ENCODE measurements at places on chromosomes 12 and 14.

DNA sequence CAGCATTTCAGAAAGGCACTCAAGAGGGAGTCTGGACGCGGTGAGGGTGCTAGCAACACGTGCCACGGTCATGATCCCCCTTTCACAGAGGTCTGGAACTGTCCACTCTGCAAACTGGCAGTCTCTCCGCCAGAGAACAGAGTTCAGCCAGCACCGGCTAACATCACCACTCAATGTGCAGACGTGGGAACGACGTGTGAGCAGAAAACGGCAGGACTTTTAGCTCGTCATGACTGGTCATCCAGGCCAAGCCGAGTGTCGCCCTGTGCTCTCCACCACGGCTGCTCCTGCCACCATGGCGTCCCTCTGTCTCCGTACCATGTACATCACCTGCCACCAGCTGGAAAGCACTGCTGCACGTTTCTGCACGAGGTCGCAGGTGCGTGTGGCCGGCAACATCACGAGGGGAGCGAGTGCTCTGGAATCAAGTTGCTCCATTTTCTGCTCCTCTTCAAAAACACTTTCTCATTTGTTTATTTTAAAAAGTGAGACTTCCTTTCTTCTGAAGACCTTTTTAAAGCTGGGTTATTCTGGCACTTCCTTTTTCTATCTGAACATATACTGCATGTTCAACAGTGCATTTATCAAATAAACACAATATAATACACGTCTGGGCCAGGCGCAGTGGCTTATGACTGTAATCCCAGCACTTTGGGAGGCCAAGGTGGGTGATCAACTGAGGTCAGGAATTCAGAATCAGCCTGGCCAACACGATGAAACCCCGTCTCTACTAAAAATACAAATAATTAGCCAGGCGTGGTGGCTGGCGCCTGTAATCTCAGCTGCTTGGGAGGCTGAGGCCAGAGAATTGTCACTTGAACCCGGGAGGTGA is 28.0 kb downstream of the SLC15A4 start:
- no peak for DNase-seq

DNA sequence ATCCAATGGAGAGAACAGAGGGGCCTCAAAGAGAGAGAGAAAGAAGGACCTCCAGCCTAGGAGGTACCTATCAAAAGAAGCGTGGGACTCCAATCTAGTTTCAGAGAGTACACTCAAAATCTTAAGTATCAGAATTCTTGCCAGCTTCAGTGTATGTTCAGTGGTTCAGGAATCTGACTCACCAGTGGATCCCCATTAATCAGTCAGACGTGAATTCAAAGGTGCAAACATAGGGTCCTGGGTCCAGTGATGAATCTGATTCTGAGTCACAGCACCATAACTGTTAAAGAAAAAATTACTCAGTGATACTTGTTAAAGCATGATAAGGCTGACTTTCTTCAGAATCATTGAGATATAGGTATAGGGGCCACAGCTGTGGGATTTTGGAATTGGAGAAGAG is 33.2 kb downstream of the ETNK1 start:
- no peak for DNase-seq

DNA sequence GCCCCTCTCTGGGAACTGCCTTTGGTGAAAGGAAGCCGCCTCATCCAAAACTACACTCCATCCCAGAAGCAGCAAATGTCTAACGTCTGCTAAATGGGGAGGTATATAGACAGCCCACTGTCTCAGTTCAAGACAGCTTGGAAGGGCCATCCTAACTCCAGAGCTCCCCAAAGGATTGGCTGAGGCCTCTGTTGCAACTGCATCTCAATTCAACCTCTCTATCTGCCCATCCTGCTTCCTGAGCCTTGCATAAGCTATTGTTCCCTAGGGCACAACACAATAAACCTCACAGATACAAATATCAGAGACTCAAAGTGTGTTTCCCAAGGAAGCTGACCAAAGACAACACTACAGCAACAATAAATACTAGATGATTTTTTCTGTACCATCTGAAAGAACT is 495.2 kb upstream of the SOX5 start:
- DNase-seq = no peak

GRCh38 chr12:53399896-53400295 is 19.9 kb downstream of the SP1 start:
- no peak for DNase-seq

- no peak for DNase-seq
Observed at GRCh38 chr12:90323217-90323616, 614.6 kb upstream of the ATP2B1 start.

DNA sequence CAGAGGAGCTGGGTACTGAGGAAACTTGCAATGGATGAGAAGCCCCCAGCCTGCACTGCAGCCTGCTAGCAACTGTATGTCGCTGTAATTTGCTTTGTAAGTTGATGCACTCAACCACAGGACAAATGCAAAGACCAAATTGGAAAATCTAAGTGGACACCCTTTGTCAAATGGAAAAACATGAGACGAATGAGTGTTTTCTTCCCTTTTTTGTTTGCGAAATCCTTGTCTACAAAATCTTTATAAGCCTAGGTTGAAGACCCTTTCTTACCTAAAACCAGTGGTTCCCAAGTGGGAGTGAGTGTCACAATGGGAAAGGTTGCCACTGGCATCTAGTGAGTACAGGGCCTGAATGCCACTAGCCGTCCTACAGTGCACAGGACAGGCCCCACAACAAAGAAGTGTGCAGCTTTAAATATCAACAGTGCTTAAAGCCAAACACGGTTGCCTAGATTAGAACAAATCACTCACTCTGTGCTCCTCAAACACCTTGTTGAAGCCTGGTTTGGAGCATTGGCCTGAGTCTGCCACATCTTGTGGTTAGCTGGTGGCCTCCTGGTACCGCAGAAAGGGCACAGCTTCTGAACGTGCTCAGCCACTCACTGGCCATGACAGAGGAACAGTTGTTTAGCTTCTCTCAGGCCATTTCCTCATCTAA is 7.6 kb upstream of the VASH1 start:
- no peak for DNase-seq

DNA sequence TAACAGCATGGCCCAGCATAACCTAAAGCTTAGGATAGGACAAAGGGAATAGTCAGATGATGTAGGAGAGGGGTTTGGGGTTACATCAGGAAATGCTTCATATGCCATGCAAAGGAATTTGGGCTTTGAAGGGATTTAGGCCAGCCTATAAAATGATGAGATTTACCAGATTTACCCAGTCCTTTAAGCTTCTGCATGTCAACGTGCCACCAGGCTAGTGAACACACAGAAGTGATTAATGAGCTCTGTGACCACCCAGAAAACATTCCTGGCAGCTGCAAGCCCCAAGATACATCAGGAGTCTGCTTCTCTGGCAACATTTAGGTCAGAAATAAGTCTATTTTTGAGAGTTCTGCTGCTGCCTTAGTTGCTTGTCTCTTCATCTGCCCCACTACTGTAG is 118.3 kb downstream of the LRIG3 start:
- no peak for DNase-seq

GRCh38 chr14:105148604-105149145 is 19.9 kb downstream of the JAG2 start:
- DNase-seq = no peak

GRCh38 chr12:129605666-129606065 is 298.2 kb downstream of the TMEM132D start:
- DNase-seq = no peak

GRCh38 chr14:91241863-91242262 is 2.6 kb downstream of the GPR68 start:
- no peak for DNase-seq

- DNase-seq = no peak
Observed at GRCh38 chr14:99532310-99532709, 51.1 kb downstream of the CCNK start.

GRCh38 chr12:9792961-9793617 is 32.4 kb upstream of the CD69 start:
- DNase-seq = no peak

DNA sequence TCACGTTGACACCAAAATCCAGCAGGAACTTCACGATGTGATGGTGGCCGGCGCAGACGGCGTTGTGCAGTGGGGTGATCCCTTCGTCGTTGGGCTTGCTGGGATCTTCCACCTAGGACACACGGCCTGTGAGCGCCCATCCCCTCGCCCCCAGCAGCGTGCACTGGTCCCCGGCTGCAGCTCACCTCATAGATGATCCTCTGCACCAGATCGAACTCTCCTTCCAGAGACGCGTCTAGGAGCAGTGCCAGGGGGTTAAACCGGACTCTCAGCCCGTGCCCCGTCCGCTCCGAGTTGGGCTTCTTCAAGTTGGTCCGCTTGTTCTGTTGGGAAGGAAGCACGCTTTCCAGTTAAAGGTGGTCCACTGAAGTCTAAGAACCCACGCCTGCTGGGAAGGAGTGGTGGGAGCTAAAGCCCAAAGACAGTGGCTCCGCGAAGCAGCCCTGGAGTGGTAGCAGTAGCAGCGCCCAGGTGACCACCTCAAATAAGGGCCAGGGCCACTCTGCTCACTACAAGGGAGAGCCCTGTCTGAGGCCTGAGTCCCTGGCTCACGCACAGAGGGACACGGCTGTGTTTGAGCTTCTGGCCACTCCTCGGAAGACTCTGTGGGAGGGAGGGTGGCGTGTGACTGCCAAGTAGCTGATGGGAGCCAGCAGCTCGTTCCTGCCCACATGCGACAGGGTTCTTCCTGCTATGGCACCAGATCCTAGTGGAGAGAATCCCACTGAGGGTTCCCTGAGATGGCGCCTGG is 23.3 kb downstream of the ZFYVE21 start:
- DNase-seq = no peak

DNA sequence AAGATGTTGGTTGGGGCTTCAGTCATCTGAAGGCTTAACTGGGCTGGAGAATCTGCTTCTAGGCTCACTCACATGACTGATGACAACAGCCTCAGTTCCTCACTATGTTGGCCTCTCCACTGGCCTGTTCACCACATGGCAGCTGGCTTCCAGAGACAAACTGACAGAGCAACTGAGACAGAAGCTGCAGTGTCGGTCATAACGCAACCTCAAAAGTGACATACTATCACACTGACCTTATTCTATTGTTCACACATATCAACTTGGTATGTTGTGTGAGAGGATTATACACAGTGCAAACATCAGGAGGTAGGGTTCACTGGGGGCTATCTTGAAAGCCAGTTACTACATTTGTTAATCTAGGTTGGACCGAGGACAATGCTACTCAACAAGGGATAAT is 92.9 kb downstream of the PAWR start:
- no peak for DNase-seq

DNA sequence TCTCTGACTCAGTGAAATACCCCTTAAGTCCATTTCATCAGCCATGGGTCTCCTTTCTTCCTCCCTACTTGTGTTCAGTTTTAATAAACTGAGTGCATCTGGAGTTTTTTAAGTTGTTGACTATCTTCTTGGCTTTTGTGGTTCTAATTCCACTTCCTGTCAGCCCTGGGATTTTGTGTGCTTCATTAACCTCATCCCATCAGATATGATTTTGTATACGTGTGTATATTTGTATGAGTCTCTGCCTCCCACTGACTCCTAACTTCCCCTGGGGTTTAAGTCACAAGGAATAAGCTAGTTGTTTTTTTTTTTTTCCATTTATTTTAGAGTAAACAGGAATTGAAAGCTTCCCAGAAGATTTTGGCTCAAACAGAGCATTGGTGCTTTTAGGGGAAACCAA is 62.7 kb downstream of the TTLL5 start:
- no peak for DNase-seq

- no peak for DNase-seq
Observed at GRCh38 chr14:77738559-77739250, 22.3 kb downstream of the SNW1 start.

DNA sequence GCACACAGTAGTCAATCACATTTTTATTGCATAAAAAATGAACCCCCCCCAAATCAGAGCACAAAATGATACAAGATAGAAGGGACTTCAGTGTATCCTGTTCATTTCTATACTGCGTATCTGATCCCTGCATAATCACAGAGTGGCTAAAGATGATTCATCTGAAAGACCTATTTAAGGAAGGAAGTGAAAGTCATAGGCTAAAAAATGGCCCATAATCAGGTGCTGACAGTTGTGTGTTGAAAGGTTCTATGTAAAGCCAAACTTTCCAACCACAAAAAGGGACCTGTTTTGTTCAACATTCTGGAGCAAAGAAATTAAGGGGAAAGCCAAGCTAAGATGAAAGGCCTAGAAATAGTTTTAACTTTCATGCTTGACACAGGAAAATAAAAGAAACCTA is 147.8 kb upstream of the ATP2B1 start:
- DNase-seq = no peak

DNA sequence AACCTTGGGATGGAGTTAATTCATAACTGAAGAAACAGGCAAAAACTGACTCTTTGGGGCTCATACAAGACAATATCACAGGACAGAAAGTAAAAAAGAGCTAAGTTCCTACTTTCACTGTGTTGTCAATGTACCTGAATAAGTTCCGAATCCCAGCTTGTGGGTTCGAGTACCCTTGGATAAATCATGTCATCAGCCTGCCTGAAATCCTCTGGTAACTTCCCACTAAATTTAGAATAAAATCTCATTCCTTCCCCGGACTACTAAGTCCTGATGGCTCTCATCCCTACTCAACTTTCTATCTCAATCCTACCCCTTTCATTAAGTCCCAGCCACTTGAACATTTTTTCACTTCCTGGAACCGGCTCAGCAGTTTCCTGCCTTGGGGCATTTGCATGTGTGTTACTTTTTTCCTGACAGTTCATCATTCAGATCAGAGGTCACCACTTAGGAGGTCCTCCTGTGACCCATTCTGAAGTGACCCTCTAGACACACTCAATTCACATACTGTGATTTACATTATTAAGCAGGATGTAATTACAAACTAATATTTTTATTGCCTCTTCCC is 12.7 kb downstream of the ERP29 start:
- no peak for DNase-seq

- no peak for DNase-seq
Observed at GRCh38 chr12:42969355-42969754, 379.8 kb upstream of the PRICKLE1 start.

GRCh38 chr14:60691383-60692113 is 32.6 kb downstream of the SIX4 start:
- DNase-seq = no peak

GRCh38 chr14:83994020-83994419 is 1535.9 kb upstream of the FLRT2 start:
- no peak for DNase-seq

DNA sequence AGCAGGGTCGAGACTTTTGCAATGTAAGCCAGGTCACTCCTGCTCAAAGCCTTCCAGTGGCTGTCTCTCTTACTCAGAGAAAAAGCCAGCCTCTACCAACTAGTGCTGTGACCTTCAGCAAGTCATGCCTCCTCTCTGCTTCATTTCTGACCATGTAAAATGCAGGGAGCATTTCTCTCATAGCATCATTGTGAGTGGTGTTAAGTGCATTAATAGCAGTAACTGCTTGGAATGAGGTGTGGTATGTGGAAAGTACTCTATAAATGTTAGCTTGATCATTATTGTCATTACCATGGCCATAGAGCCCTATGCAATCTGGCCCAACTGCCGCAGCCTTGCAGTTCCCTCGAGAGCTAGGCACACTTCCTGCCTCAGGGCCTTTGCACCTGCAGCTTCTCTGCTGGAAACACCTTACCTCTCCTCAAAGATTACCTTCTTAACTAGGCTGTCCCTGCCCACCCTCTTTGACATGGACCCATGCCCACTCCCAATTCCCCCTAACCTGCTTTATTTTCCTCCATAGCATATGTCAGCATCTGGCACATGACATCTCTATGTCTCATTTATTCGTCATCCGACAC is 10.9 kb downstream of the PLEKHD1 start:
- DNase-seq = no peak

GRCh38 chr12:25526778-25527177 is 26.3 kb downstream of the LMNTD1 start:
- no peak for DNase-seq

All from NCI-H1048 (cell line).